ENCODE measurements at places on chromosomes 2 and 18. TPM values are rescaled to one million over a fixed set of nuclear protein-coding genes. Genes with fewer than 3 reads are reported as not detected.

Gene RASGRP3
- total RNA-seq, result 62.2 TPM

Gene IDH1
- 26.0 TPM for total RNA-seq

GRCh38 chr2:240783819-240784621 is 36.0 kb downstream of the KIF1A start:
- no peak overlapping the region for H3K27ac ChIP-seq
- no peaks in the 10 kb centered on the region for H3K4me1 ChIP-seq
- DNase-seq, result peak; percentile 10
- H3K4me3 ChIP-seq, result no peak overlapping the region

DNA sequence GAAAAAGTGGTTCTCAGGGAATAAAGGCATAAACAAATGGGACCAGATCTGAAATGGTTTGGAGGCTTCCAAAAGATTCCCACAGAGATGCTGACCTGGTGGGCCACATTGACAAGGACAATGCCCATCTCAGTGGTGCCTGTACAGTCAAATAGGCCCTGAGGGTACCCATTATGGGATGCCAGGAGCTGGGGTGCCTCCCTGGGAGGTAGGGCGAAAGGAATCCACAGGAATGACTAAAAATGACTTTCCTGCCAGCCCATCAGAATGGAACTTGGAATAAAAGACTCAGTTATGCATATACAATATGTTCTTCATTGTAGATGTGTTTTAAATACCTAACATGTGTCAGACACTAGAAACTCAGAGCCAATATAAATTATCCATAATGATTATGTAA is 248.5 kb downstream of the RNF144A start:
- no peaks in the 10 kb centered on the region for H3K4me1 ChIP-seq
- H3K4me3 ChIP-seq, result no peak overlapping the region
- no peak for DNase-seq
- no peak overlapping the region for H3K27ac ChIP-seq

DNA sequence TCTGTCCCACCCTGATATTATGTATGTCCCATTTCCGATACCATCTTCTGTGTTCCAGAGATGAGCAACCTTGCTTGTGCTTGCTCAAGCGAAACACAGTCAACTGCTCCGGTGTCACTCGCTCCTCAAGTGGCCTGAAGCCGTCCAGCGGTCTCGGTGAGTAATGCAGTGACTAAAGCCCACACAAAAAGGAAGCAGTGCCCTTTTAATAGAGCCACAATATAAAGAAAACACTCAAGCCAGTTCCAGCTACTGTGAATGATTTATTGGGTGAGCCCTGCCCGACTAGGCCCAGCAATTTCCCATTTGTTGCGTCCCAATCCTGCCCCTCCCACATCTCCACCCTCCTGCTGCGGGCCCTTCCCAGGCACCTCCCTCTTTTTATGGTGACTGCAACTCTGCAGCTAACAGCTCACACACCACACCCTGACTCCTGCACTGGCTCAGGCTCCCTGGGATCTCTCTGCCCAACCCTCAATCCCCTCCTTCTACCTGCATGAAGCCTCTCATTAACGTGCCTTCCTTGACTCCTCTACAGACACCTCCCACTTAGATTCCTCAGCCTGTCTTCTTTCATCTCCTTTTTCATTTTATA is 44.2 kb upstream of the DSC1 start:
- H3K27ac ChIP-seq, result no peak overlapping the region
- no peaks in the 10 kb centered on the region for H3K36me3 ChIP-seq
- no peaks in the 10 kb centered on the region for H3K27me3 ChIP-seq
- H3K4me1 ChIP-seq, result no peaks in the 10 kb centered on the region

- no peaks in the 10 kb centered on the region for H3K4me1 ChIP-seq
- DNase-seq, result no peak
- no peak overlapping the region for H3K4me3 ChIP-seq
- no peaks in the 10 kb centered on the region for H3K27me3 ChIP-seq
- no peak overlapping the region for H3K27ac ChIP-seq
Measured at GRCh38 chr18:23521907-23522306, 18.6 kb downstream of the RMC1 start.

Data from heart left ventricle (tissue), 16 donors.